ENCODE measurements at places on chromosomes 4 and X.

- DNase-seq: no peak
Measured at GRCh38 chr4:7060346-7061150, 7.3 kb downstream of the GRPEL1 start.

- DNase-seq: no peak
Measured at GRCh38 chr4:144318797-144319196, 178.3 kb upstream of the GYPA start.

GRCh38 chrX:107565931-107566603 is 62.2 kb upstream of the PRPS1 start:
- DNase-seq: no peak

DNA sequence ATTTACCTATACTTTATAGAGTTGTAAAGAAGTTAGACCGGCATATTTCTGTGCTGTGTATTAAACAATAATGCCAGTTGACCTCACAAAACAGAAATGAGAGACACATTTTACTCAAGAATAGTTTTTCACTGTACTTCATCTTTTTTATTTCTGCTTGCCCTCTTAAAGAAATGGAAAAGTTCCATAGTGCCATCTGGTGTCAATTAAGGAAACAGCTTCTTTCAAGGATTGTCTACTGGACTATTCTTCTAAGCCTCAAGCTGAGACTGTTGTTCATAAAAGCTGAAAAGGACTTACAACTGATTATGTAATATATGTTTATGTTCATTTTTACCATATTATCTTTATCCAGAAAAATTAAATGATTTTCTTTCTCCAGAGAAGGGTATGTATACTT is 1523.7 kb downstream of the ARAP2 start:
- no peak for DNase-seq

DNA sequence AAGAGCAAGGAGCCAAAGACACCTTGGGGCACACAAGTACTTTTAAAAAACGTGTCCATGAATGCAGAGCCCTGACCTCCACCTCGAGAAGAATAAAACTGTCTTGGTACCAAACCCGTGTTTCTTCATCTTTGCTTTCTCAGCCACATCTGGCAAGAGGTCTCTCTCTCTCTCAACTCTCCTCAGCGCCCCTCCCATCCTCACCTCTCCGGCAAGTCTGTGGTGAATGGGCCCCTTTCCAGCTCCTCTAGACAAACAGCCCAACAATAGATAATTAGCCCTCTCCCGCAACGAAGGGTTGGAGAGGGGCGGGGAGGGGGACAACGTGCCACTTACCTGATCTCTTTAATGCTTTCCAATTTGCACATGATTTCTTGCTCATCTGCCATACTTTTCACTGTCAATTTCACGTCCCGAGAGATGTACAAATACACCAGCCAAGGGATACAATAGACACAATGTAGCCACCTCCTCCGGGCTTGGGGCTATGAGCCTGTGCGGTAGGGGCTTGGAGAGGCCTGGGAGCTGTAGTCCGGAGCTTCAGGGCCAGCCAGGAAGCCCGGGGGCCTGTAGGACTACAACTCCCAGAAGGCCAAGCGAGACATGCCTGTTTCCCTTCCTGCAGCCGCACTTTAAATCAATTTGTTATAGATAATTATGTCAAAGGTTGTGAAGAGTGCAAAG is at the start of gene ZC4H2:
Gene ZC4H2 (minus strand): TSS at position 462 of the 684 bp plus-strand sequence. CDS start 73 bp downstream, at position 389.
- DNase-seq: no peak

Measured in stimulated activated CD8-positive, alpha-beta memory T cell treated with anti-CD3 and anti-CD28 coated beads, Interleukin-4, amount 100 ng/mL, for 4 hours (primary cell).